ENCODE measurements at places on chromosomes 1 and 21. TPM values are rescaled to one million over a fixed set of nuclear protein-coding genes. Genes with fewer than 3 reads are reported as not detected.

GRCh38 chr21:15197696-15198095 is 132.9 kb upstream of the NRIP1 start:
- no peak for DNase-seq

DNA sequence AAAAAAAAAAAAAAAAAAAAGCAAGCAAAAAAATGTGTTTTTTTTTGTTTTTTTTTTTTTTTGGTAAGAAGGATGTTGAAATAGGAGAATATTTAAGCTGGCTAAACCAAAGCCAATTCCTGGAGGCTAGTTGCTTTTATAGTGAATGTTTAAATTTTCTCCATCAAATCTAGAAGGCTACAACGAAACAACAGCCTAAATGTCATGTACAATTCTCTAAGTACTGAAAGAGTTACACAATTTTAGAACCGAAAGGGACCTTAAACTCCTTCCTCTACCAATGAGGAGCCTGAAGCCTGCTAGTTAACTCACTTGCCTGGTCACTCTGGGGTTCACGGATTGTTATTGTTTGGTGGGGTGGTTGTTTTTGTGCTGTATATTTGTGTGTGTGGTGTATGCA is 3.5 kb downstream of the WLS start:
- no peak for DNase-seq

DNA sequence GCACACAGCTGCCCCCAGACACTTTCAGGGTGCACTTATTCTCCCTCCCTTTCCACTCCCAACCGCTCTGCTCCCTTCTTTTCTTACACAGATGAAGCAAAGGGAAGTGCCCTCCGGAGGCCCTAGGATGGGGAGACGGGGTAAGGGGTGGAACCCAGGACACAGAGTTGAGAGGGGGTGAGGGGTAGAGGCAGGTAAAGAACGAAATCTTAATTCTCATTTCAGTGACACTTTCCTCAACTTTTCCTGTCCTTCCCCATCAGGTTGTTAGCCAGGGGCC is 12.8 kb downstream of the PLEKHO1 start:
- no peak for DNase-seq

GRCh38 chr1:40782371-40782956 is 1.1 kb upstream of the KCNQ4 start:
- DNase-seq = no peak

DNA sequence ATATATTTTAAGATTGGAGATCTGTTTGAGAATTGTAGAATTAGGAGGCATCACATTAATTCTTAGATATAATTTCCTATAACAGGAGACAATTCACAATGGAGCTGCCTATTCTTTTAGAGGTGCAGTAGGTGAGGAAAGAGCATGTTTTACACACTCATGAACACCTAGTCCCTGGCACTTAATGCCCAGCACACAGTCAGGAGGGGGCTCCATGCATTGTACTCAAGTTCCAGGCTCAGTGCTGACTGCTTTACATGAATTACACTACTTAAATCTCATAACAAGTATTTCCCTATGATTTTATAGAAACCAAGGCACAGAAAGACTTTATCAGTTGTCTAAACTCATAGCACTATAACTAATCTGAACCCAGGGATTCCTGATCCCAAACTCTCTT is 360 bp upstream of the GBP3 start:
- DNase-seq = no peak

DNA sequence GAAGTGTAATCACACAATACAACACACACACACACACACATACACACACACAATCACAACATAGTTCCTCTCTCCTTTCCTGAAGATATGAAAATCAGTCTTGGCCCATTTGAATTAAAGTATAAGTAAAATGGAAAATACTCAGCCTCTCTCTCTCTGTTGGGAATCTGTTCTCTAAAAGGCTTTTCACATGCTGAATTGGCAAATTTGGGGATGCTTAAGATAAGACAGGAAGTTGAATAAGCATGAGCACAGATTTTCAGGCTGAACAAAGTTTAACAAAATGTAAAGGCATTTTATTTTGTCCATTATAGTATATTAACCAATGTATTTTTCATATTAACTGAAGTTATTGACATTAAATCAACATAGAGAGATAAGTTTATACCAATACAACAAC is 23.7 kb upstream of the FMO2 start:
- no peak for DNase-seq

DNA sequence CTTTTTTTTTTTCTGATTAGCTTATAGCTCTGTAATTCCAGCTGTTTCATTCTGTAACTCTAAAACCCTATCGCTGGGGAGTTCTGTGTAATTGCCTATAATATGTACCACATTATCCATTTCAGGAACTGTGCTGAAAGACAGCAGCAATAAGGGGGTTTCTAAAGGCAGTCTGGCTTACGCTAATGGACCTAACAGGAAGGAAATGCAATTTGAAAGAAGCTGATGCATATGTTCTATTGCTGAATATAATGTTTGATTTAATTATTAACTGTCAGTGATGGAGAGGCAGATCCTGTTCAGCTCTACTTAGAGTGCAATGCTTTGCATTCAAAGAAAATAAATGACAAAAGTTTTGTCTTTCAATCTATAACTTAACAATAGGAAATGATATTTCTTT is 209.4 kb upstream of the SNX7 start:
- no peak for DNase-seq

- DNase-seq = no peak
Measured at GRCh38 chr1:156128308-156128653, 13.8 kb downstream of the LMNA start.

DNA sequence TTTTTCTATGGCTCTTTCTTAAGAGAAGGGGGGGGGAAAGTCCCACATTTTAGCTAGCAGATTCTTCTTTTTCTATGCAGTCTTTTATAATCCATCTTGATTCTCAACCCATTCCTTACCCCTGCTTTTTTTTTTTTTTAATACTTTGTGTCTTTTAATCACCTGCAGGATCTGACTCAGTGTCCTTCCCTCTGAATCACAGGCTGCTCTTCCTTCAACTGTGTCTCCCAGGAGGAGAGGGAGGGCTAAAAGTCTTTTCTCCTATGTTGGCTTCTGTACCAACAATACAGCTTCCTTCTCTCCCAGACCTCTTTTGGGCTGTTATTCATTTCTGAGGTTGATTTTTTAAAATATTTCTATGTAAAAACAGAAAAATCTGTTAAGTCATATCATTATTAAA is 686.2 kb downstream of the ADGRL2 start:
- DNase-seq = no peak

DNA sequence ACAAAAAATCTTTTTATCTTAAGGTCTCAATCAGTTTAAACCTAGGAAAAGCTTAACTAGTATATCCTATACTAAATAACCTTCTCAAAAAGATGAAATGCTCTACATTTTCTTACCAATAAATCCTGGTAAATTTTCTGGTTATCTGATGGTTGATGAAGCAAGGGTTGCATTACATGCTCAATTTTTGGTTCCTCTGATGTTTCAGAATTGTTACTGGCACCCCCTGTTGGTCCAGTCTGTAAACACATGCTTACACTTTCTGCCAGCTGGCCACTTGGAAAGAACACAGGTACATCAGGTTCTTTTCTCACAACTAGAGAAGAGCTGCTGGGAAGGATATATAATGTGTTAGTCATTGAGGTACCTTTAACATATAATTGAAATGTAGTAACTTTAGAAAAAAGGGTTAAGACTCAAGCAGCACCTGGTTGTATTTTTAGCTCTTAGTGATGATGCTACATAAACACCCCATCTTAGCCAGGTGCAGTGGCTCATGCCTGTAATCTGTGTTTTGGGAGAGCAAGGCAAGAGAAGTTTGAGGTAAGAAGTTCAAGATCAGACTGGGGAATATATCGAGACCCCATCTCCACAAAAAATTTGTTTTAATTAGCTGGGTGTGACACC is 30.9 kb upstream of the TAL1 start:
- DNase-seq = peak; percentile 78

- DNase-seq = no peak
Measured at GRCh38 chr1:170284512-170284911, 138.8 kb downstream of the NTMT2 start.

- no peak for DNase-seq
Measured at GRCh38 chr1:8816264-8816663, 1.2 kb downstream of the RERE start.

DNA sequence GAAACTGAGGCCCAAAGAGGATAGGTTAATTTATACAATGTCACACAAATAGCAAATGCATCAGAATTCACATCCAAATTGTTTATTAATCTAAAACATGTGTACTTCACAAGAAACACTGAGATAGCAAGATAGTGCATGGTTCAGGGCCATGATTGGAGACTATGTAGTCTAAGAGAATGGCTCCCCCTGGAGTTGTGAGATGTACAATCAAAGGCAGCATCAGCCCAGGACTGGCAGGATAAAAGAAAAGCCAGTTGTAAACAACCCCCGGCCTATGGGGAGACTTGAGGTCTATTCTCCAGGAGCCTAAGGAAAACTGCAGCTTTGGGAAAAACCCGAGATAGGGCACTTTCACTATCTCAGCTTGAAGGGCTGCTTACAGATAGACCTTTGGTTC is 511.0 kb downstream of the OMA1 start:
- no peak for DNase-seq

GRCh38 chr1:97901017-97901658 is 19.7 kb downstream of the DPYD start:
- DNase-seq = no peak

GRCh38 chr21:29466532-29466931 is 167.8 kb downstream of the BACH1 start:
- no peak for DNase-seq

- DNase-seq = no peak
Measured at GRCh38 chr1:184910691-184911091, 63.6 kb downstream of the NIBAN1 start.

DNA sequence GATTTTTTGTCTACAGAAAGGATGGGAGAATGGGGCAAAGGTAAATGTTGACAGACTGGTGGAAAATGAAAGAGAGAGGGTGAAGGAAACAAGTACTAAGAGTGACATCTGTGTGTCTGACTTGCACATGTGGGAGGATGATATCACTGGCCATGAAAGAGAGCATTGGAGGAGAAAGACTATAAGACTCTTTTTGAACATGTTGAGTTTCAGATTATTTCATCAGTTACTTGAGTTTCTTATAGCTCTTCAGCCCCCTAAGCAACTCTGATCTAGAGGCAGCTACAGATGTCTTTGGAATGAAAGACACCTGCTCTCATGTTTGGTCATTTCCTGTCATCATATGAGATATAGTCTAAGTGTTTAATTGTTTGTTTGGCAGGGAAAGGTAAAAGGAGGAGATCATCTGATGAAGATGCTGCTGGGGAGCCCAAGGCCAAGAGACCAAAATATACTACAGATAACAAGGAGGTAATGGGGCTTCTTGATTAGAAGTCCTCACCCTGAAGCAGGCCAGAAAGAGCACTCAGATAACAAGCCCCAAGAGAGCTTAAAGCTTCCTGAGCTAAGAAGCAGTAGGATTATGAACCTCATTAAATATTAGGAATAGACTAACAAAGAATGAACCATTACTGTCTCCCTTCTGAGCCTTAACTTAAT is 4.5 kb downstream of the POLR3C start:
- DNase-seq = no peak

- DNase-seq = no peak
Measured at GRCh38 chr1:150596095-150596892, 16.9 kb upstream of the MCL1 start.

- no peak for DNase-seq
Measured at GRCh38 chr1:181179987-181180365, 91.5 kb downstream of the IER5 start.

- DNase-seq = no peak
Measured at GRCh38 chr1:234707641-234708040, 97.7 kb upstream of the IRF2BP2 start.

DNA sequence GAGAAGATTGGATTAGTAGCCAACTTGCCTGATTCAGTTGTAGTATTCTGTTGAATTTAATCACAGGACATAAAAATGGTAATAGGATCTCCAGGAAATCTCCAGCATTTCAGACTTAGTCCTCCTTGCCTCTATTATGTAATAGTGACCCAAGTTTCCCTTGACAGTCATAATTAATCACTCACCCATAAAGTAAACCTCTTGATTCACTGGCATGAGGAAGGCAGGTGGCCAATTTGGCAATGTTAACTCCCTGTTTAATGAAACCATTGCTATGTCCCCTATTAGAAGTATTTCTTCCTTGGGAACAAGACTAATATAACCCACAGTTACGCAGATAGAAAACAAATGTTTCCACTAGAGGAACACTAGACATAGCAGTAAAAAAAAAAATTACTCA is 604.8 kb upstream of the CXADR start:
- DNase-seq = no peak

DNA sequence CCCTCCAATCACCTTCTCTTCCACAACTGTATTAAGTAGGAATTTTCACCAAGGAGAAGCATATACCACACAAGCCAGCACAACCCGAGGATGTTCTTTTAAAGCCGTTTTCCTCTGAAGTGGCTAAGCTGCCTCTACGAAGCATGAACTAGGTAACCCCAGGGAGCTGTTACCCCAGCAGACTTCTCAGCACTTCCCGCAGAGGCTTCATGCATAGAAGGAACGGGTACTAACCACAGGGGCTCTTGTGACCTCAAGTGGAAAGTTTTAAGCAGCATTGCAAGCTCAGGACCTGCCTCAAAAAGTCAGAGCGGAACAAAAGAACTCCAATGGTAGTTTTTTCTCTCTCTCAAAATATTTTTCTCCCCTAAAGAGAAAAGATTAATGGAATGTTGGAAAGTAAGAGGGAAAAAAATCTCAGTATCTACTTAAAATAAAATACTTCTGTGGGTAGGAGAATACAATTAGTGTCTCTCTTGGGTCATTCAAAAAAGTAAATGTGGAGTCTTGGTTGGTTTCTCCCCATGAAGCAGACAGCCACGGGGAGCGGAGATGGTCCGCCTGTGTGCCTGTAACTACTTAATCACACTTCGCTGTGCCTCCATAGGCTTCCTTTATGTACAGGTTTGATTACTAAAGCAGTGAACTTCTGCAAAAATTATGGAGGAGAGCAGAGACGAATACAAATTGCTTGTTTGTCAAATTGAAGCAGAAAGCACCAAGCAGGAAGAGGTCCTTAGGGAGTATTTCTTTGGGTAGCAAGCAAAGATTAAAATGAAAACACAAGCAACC is 40.9 kb downstream of the STX6 start:
- no peak for DNase-seq

Gene CDC42BPA
- 34.4 TPM for total RNA-seq

Gene GPR89A
- total RNA-seq = 27.2 TPM

Gene FAM72B
- 0.42 TPM for total RNA-seq

Data from liver (tissue), 10 donors.